ENCODE measurements at places on chromosomes 1 and 21.
A peak's percentile ranks its signal among the peaks of the same experiment; 100 is the strongest.

GRCh38 chr1:59803458-59804038, 11.2 kb upstream of the HOOK1 start:
- no peak for DNase-seq

DNA sequence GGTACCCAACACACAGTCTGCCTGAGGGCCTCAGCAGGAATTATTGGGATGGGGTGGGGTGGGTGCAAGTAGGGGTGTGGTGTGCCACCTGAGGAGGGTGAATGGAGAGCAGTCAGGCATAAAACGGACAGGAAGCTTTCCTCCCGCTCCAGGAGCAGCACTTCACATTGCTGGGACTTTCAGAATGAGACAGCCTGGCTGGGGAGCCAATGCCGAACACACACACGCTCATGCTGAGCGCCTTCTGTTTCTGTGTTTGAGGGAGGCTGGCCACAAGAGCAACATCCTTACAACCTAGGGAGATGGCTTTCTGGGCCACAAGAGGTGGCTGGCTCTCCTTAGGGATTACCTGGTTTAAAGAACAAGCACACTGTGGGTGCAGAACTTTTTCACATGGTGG, 98.0 kb downstream of the LAMC2 start:
- no peak for DNase-seq

DNA sequence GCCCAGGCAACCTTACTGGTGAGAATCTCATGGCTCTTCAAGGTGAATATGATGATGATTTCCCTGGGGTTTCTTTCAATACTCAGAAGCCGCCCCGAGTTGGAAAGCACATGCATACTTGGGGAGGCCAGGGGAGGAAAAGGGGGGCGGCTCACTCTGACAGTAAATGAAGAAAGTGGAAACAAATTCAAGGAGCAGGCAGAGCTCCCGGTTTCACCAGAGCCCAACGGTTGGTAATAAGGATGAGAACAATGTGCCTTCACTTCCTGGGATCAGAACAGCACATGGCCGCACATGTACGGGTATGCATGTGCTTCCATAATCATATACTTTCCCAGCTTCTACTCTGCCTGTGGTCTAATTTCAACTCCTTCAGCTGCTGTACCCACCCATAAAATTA, 3.8 kb upstream of the ARHGEF2 start:
- DNase-seq, result no peak

- DNase-seq, result no peak
Measured at GRCh38 chr1:184881941-184882913, 92.1 kb downstream of the NIBAN1 start.

- no peak for DNase-seq
Measured at GRCh38 chr1:21270086-21270689, 20.1 kb downstream of the ECE1 start.

- DNase-seq, result peak; percentile 72
Measured at GRCh38 chr1:85612704-85613361, 32.3 kb downstream of the CCN1 start.

DNA sequence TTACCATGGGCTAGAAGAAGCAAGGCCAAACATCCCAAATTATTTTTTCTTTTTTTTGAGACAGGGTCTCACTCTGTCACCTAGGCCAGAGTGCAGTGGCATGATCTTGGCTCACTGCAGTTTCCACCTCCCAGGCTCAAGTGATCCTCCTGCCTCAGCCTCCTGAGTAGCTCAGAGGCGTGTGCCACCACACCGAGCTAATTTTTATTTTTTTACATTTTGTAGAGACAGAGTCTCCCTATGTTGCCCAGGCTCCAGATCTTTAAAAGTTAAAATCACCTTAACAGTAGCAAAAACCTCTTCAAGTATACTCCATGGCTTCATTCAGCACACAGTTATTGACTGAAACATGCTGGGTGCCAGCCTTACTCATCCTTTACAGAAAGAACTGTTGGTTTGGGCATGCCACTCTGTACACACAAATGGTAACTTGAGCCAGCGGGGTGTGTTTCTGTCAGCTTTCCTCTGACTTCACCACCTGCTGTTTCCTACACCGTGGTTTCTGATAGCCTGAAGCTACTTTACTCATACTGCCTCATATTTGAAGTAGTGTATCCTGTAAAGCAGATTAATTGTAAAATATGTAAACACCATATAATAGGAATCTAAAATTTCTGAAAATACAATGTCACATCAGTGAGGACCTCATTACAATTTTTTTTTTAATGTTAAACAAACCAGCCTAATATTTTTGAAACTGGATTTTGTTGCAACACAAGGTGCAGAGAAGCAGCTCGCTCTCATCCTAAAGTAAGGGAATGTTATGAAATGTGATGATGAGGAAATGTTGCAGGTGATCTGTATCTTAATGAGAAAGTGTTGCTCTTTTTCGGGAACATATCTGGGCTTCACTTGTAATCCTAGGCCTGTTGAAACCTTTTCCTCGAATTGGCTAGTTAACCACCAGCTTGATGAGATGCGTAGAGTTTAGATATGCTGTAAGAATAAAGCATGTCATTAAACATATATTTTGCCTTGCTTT, 113.9 kb downstream of the ATP5PO start:
- DNase-seq, result peak; percentile 97

- no peak for DNase-seq
Measured at GRCh38 chr1:38083541-38083940, 36.9 kb upstream of the POU3F1 start.

DNA sequence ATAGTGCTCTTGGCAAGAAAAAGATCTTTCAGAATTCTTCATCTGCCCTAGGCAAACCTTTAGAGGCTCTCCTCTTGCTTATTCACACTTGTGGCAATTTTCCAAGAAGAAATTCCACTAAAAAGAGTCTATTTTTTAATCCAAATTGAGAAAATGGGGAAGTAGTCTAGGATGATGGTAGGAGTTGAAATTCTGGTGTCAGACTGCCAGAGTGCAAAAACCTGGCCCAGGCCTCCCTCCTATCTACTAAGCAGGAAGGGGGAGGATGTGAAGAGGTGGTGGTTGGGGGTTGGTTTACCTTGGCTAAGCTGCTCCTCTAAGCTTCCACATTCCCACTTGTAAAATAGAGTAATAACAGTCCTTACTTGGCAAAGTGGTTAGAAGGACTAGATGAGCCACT, 120.6 kb upstream of the KCNJ15 start:
- DNase-seq, result peak; percentile 52

GRCh38 chr21:16133248-16133647, 403.5 kb downstream of the USP25 start:
- no peak for DNase-seq

DNA sequence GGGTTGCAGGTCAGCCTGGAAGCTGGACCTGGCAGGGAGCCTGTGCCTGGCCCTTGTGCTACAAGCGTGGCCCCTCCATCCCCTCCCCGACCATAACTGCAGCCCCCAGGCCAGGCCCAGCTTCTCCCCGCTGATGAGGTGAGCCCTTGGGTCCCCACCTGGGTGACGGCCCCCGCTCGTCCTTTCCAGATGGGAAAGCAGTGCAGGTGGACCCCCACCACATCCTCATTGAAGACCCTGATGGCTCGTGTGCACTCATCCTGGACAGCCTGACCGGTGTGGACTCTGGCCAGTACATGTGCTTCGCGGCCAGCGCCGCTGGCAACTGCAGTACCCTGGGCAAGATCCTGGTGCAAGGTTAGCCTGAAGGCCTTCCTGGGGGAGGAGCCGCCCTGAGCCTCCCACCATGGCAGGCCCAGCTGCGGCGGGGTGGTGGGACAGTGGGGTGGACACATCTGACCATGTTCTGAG, 56.9 kb downstream of the TRIM11 start:
- DNase-seq, result no peak

GRCh38 chr1:201307231-201307630, 23.9 kb downstream of the PKP1 start:
- DNase-seq, result peak; percentile 79

- DNase-seq, result no peak
Measured at GRCh38 chr1:3250624-3251023, 181.6 kb downstream of the PRDM16 start.

GRCh38 chr1:78519446-78519845, 28.7 kb downstream of the PTGFR start:
- DNase-seq, result no peak

DNA sequence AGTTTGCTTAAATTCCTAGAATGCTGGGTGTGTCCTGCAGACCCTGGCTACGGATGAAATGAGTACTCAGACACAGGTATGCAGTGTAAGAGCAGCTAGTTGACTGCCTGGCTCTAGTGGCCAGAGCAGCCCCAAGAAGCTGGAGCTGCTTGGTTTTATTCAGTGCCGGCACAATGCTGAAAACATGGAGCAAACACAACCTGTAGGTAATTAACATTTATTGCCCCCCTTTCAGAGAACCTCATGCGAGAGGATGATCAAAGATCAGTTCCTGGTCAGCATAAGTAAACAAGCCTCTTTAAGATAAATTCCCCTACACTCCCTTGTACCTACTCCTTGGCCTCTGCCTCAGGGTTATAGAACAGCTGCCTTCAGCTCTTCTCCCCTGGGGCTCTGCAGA, 43.2 kb downstream of the MRPS6 start:
- DNase-seq, result no peak

DNA sequence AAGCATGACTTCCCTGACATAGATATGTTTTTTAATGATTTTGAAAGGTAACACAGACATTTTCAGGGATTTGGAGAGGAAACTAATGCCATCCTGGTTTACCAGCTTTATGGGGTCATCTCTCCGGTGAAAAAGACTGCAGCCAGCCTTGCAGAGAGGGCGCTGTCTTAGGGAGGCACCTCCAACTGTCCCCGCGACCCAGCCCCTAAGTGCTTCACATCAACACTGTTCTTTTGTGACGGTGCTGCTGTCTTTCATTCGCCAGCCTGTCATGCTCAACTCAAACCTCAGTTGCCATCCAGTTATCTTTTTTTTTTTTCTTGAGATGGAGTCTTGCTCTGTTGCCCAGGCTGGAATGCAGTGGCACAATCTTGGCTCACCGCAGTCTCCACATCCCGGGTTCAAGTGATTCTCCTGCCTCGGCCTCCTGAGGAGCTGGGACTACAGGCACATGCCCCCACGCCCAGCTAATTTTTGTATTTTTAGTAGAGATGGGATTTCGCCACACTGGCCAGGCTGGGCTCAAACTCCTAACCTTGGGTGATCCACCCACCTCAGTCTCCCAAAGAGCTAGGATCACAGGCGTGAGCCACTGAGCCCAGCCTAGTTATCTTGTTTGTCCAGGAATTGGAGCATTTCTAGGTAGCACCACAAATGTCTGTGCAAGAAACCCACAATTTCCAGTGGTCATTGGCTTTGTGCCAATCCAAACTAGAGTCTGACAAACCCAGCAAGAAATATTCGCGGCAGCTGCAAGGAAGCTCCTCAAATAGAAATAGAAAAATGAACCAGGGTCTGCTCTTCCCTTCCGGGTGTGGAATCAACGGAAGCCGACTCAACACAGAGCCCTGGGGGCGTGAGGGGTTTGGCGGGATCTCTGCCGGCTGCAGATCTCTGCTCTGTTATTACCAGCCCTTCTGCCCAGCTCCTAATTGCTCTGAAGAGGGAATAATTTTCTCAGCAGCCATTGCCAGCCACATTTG, 24.2 kb downstream of the PDE9A start:
- no peak for DNase-seq

- no peak for DNase-seq
Measured at GRCh38 chr1:203117611-203118575, 9.6 kb upstream of the ADORA1 start.

GRCh38 chr21:45166931-45167330, 92.6 kb downstream of the ADARB1 start:
- DNase-seq, result no peak

DNA sequence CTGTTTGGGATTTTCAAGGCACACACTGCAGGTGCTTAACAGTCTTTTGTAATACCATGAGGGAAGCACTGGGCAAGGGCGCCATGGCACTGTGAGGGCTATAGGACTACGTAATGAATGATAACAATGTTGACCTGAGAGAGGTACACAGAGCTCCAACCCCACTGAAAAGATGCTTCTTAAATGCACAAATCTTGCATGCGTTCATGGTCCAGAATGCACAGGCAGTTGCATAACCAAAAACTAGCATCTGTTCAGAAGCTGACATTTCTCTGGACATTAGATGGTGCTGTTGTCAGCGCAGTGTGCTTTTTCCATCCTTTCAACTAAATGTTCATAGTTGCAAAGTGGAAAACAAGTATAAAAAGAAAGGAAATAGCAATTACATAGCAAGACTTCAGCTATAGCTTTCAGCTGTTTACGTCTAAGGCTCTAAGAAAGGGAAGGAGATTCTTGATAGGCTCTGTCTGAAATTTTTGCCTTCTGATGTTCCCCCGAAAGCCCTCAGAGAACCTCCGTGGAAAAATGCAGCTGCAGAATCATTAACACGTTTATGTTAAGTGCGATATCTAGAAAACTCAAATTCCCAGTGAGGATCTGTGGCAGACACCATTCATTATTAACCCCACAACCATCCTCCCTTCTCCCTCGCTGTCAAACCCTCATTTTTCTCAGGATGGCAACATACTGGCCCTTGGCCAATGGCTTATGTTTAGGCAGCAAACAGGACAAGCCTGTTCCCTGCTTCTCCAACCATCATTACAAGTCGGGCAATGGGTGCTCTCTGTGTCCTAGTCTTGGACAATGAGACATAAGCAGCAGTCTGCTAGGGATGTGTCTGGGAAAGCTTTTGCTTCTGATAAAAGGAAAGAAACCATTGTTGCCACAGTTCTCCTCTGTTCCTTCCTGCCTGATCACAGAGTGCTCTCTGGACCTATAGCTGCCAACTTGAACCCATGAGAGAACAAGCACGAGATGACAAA, 8.2 kb upstream of the TARBP1 start:
- DNase-seq, result peak; percentile 43

DNA sequence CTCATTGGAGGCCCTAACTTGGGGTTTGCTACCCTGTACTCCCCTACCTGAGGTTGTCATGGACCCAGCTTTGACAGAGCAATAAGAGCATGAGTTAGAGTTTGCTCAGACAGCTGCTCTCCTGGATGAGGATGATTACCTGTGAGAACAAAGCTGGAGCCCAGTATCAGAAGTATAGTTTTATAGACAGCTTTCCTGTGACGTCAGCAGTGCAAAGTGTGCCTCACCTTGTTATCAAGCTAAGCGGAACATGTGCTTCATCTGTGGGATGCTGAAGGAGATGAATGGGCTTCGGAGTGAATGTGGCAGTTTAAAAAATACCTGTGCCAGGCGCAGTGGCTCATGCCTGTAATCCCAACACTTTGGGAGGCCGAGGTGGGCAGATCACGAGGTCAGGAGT, 5.4 kb upstream of the WDR47 start:
- DNase-seq, result no peak

DNA sequence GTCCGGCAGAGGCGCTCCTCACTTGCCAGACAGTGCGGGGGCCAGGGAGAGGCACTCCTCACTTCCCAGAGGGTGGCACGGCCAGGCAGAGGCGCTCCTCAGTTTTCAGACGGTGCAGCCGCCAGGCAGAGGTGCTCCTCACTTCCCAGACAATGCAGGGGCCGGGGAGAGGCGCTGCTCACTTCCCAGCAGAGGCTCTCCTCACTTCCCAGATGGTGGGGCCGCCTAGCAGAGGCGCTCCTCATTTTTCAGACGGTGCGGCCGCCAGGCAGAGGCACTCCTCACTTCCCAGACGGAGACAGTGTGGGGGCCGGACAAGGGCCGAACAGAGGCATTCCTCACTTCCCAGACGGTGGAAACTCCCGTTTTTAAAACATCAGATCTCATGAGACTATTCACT, 238.4 kb upstream of the CACYBP start:
- no peak for DNase-seq

Data from foreskin keratinocyte (primary cell).